Stimulated activated memory B cell treated with anti-CD40 and anti-IgM and Interleukin-4, amounts not matched to agents 10 μg/mL and 1 μg/mL and 100 μg/mL, for 72 hours (primary cell): ENCODE measurements at places on chromosomes 6 and 20.
A peak's percentile ranks its signal among the peaks of the same experiment; 100 is the strongest.

DNA sequence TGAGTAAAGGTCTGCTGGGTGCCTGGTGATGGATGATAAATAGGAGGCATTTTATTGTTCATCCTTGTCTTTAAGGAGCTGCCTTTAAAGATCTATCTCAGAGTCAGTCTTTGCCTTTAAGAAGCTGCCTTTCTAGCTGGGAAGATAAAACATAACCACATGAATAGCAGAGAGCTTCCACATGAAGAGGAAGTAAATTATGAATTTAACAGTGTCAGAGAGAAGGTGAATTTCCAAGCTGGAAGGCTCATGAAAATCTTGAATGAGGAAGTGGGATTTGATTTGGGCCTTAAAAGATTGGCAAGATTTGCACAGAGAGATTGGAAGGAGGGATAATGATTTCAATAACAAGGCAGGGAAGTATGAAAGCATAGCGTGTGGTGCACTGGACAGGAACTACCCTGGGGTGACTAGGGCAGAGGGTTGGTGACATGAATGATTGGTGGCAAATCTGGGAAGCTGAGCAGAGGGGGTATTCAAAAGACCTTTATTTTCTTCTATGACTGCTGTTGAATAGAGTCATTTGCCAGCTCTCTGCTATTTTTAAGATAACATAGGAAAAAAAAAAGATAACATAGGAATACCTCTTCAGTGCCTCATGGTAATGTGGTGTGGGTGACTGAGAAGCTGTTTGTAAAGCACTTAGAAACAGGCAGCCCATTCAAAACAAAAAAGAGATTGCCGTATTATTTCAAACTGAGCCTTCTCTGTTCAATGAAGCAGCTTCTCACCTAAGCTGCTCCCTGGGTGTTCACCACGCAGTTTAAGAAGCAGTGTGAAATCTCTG lies 591.6 kb downstream of the PKHD1 start:
- no peak for ATAC-seq

DNA sequence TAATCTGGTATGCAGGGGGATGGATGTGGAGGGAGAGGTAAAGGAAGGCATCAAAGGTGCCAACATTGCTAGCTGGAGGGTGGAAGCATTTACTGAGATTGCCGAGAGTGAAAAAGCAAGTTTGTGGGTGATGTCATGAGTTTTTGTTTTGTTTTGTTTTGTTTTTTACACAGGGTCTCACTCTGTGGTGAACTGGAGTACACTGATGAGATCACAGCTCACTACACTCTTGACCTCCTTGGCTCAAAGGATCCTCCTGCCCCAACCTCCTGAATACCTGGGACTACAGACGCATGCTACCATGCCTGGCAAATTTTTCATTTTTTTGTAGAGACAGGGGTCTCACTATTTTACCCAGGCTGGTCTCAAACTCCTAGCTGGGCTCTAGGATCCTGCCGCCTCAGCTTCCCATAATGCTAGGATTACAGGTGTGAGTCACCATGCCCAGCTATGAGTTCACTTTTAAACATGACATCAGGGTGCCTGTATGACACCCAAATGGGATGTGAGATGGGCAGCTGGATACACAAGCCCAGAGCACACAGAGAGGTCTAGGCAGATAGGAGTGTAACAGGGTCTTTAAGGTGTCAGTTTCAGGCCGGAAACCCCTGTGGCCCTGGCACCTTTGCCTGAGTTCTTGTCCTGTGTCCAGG lies 35.1 kb upstream of the HMGA1 start:
- ATAC-seq, result no peak

DNA sequence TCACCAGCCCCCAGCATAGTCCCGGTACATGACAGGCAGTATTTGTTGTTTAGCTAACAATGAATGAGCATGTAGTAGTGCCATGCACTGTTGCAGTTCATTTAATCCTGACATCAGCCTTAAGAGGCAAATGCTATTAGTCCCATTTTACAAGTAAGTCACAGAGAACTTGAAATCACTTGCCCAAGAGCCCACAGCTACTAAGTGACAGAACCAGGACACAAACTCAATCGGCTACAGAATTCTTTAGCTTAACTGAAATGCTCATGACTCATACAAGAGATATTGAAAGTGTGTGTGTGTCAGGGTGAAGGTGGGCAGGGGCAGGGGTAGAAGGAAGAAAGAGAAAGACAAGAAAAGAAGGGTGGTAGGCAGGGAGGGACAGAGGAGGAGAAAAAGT lies 52.7 kb downstream of the UNC5CL start:
- ATAC-seq, result no peak

DNA sequence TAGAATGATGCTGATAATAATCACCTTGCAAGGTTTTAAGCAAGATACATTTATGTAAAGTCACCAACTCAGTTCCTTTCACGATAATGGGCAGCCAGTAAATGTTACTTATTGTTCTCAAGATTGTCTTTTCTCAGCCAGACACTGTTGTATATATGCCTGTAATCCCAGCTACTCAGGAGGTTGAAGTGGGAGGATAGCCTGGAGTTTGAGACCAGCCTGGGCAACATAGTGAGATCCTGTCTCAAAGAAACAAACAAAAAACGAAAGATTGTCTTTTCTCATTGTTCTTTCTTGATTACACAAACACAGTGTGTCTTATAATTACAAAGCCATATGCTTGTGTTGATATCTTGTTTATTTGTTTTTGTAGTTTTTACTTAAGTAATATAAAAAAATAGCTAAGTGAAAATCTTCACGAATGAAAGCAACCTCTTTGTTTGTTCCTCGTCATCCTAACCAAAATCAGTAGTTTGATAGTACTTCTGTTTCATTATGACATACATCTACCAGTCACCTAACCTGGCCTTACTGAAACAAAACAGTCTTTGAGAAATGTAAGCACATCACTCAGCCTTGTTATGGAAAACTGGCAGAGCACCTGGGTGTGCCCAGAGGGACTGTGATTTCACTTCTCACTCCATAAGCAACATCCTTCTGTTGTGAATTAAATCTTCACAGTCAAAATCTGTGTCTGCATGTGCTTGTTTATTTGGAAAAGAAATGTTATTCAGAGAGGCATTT lies 436.2 kb upstream of the SOX4 start:
- ATAC-seq, result peak; percentile 56

- no peak for ATAC-seq
Measured at GRCh38 chr6:5898563-5898962, 108.2 kb downstream of the NRN1 start.

DNA sequence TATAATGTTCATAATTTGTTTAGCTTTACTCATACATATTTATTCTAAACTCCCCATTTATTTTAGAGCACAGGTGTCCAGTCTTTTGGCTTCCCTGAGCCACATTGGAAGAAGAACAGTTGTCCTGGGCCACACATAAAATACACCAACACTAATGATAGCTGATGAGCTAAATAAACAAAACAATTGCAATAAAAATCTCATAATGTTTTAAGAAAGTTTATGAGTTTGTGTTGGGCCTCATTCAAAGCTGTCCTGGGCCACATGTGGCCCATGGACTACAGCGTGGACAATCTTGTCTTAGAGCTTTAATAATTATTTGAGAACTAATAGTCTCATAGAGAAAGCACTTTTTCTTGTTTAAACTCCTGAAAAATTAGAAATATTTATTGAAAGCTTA lies 131.3 kb downstream of the MYO6 start:
- no peak for ATAC-seq

DNA sequence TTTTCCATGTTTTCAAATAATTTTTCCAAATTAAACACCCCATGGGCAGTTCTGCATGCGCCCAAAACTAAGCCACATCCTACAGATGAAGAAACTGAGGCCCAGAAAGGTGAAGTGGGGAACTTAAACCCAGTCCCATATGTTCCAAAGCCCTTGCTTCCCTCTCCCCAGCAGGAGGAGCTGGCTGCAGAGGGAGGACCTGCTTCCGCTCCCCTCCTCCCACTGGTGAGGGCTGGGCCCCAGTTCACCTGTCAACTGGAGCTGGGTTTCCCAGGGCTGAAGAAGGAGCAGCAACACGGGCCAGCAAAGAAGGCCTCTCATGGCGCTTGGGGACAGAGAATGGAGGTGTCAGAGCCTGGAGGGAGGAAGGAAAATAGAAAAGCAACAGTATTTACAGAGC lies 1.4 kb upstream of the RBPJL start:
- no peak for ATAC-seq

GRCh38 chr6:5850848-5851255 lies 155.9 kb downstream of the NRN1 start:
- peak; percentile 58 for ATAC-seq

- ATAC-seq, result no peak
Measured at GRCh38 chr6:39568896-39569295, 156.3 kb downstream of the KIF6 start.

DNA sequence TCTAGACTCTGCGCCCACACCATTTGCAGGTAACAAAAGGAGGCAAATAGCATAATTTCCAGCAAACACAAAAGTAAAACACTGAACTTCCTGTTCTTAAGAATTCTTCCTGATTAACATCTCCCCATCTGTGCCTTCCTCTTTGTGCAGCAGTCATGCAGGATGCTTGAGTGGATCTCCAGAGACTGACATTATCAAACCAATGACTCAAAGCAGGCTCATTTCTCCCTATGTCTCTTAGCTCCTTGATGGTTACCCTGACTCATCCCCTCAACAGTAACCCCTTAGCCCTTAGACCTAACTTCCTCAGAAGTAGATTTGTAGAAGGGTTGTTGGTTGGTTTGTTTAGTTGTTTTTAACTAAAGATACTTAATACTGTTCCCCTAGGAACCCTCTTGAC lies 137.0 kb upstream of the RIN2 start:
- no peak for ATAC-seq

DNA sequence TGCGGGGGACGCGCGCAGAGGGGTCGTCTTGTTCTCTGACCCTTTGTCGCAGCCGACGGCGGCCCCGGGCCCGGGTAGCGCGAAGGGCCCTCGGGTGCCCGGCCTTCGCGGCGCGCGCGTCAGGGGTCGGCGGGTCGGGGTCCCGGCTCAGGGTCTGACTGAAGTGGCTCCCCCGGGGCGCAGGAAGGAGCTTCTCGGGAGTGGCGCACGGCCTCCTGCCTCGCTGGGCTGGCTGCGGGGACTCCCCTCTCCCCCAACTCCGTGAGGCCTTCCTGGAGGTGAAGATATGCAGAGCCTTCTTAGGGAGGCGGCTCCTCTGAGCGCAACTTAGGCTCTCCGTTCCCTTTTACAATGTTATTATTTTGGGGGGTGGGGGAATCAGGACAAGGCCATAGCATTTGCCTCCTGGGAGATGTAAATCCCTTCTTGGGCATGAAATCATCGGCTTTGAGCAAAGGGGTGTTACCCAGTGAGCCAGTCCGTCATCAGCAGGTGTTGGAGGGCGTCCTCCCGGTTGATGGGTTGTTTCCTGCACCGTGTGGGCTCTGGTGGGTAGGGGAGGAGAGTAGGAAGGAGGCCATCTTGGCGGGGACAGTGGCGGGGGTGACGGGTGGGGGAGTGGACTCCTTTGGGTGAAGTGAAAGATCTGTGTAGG lies 523 bp downstream of the CDS2 start:
- ATAC-seq, result peak; percentile 55

GRCh38 chr6:56806368-56806767 lies 148.5 kb upstream of the BEND6 start:
- no peak for ATAC-seq

DNA sequence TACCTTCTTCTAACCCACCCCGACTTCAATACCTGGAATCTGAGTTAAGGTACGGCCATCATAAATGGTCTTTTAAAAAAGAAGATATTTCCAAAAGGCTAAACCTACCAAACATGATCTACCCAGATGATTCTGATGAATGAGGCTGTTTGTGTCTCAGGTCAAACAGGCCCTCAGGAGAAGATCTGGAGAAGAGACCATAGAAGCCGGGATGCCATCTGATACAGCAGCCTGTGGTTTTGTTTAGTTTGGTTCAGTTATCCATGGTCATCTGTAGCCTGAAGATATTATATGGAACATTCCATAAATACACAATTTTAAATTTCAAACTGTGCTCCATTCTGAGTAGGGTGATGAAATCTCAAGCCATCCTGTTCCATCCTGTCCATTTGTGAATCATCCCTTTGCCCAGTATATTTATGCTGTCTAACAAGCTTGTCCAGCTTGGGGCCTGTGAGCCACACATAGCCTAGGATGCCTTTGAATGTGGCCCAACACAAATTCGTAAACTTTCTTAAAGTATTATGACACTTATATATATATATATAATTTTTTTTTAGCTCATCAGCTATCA lies 4.0 kb upstream of the CAP2 start:
- ATAC-seq, result no peak

- ATAC-seq, result no peak
Measured at GRCh38 chr6:97524811-97525210, 241.8 kb upstream of the MMS22L start.

DNA sequence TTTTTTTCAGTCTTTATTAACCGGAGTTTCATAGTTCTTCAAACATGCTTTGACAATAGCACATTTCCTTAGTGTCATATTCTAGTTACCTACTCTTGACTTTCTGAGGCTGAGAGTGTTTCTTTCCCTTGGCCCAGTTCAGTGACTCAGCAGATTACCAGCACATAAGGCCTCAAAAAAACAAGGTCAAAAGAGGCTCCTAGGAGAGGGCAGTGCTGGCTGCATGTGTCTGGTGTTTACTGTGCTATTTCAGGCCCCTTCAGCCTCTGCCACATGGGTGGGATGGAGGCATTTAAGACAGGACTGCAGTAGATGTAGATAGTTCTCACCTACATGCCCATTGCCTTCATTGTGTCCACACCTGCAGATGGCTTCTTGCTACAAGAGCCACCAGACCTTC lies 198.2 kb upstream of the SSTR4 start:
- no peak for ATAC-seq
